ENCODE measurements at places on chromosomes 7 and 10.

DNA sequence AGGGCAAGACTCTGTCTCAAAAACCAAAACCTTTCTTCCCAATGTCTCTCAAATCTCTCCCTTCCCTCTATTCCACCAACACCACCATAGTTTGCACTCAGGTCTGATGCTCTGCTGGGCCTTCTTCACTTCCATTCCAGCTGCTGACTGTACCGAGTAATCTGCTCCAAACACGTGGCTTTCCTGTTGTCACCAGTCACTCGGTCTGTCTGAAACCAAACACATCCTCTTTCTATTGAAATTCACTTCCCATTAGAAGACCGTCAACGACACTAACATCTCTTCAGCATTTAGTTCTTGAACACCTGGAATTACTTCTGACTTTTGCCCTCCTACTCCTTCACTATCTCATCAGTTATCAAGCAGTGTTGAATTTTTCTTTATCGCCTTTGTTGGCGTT, 4.7 kb upstream of the NRF1 start:
- DNase-seq, result no peak

- no peak for DNase-seq
These were observed 33.8 kb downstream of the AMZ1 start for GRCh38 chr7:2721842-2722241.

GRCh38 chr10:72146071-72146470, 57.7 kb upstream of the SPOCK2 start:
- no peak for DNase-seq

GRCh38 chr7:154167807-154168206, 115.6 kb downstream of the DPP6 start:
- DNase-seq, result no peak

DNA sequence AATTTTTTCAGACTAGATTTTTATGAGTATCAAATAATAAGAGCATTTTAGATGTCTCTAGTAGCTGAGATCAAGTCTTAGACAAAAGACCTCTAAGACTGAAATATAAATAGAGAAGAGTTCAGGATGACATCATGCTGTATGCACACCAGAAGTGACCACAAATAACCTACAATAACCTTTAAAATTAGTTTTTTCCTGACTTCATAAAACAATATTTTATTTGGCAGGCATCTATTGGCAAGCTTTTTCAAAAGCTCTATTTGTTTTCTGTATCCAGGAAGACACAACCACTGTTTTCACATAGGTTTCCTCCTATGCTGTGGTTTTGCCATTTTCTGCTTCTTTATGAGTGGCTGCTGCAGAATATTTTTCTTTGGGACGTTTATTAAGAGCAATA, 359.1 kb downstream of the CRPPA start:
- no peak for DNase-seq

DNA sequence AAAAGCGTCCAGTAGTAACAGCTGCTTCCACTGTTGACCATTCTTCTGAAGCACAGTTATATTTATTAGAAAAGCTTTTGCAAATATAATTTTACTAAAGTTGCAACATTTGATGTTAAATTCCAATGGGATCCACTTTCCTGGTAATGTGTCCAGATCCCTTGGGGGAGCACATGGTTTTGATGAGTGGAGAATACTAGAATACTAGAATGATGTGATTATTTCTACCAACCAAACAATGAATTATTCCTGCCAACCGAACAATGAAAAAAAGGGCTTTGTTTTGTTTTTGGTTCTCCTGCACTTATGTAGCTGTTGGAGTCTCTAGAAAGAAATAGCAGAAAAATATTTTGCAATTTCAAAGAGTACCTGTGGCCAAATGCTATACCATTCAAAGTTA, 59.1 kb downstream of the BPGM start:
- DNase-seq, result no peak

Measured in NCI-H1436 treated with DMSO at 0.1 percent for 48 hours (cell line).